Cerebellum (tissue), 4 donors: ENCODE measurements at places on chromosomes 7 and 10. TPM values are rescaled to one million over a fixed set of nuclear protein-coding genes. Genes with fewer than 3 reads are reported as not detected.

Gene CPN1
- total RNA-seq = not detected

Gene HOXA3
- not detected for total RNA-seq

Gene LIPM
- total RNA-seq = not detected

Gene ADAMTS14
- 1.2 TPM for total RNA-seq

Gene C10orf71
- total RNA-seq = not detected

Gene DRGX
- not detected for total RNA-seq

Gene FEZF1
- total RNA-seq = not detected

Gene MIOS
- 57.0 TPM for total RNA-seq

Gene CHRM2
- 3.0 TPM for total RNA-seq

Gene SPDYE8
- not detected for total RNA-seq

Gene UCMA
- not detected for total RNA-seq

Gene MEOX2
- total RNA-seq = 0.09 TPM

Gene CAMK1D
- total RNA-seq = 10.8 TPM

Gene LYZL1
- not detected for total RNA-seq

Gene AQP1
- total RNA-seq = 2.3 TPM

Gene TMED4
- 79.8 TPM for total RNA-seq

Gene SPACDR
- 0.54 TPM for total RNA-seq

Gene ATOH7
- total RNA-seq = 1.5 TPM

Gene ENTPD1
- 12.2 TPM for total RNA-seq

Gene ZNF487
- total RNA-seq = 26.0 TPM

Gene ALOX5
- 2.0 TPM for total RNA-seq

Gene HYAL4
- not detected for total RNA-seq

Gene ZMIZ2
- total RNA-seq = 24.6 TPM

Gene ZNF467
- total RNA-seq = 3.2 TPM

Gene CDNF
- not detected for total RNA-seq
